ENCODE measurements at places on chromosomes 3 and 15. TPM values are rescaled to one million over a fixed set of nuclear protein-coding genes. Genes with fewer than 3 reads are reported as not detected.

DNA sequence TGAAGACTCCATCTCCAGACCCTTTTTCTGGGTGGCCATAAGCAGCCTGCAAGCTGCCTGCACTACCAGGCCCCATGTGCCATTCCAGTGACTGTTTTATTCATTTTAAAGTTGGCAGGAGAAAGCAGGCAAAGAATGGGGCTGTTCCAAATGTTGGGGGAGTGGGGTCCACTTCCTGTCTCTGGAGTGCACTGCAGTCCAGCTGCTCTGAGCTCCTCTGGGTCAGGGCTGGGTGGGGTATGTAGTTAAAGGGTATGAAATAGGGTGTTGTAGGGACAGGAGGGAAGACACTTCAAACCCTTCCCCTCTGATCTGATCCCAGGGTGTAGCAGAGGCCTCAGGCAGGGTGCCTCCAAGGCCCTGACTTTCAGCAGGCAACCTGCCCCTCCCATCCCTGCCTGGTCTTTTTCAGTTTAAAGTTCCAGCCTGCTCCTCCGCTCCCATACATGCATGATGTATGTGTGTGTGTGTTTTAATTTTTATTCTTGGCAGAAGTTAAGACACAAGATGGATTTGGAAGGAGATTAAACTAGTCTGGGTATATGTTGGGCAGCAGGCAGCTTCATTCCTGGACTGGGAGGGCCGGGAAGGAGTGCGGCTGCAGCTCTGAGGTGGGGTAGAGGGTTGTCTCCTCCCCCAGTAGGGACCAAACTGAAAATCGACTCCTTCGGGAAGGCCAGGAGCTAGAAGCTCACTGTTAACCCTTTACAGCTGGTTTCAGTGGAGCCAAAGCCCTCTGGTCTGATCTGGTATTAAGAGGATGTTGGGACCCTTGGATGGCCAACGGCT lies 17.3 kb downstream of the BOC start:
- no peaks in the 10 kb centered on the region for H3K4me1 ChIP-seq
- no peak overlapping the region for H3K4me3 ChIP-seq
- no peaks in the 10 kb centered on the region for H3K27me3 ChIP-seq
- no peaks in the 10 kb centered on the region for H3K36me3 ChIP-seq
- no peak overlapping the region for H3K27ac ChIP-seq
- DNase-seq = no peak

- DNase-seq = no peak
- H3K36me3 ChIP-seq = no peaks in the 10 kb centered on the region
- no peak overlapping the region for H3K4me3 ChIP-seq
- H3K27me3 ChIP-seq = no peaks in the 10 kb centered on the region
Measured at GRCh38 chr3:140199743-140200142, 264.8 kb downstream of the CLSTN2 start.

- no peak overlapping the region for H3K4me3 ChIP-seq
- no peaks in the 10 kb centered on the region for H3K36me3 ChIP-seq
- no peaks in the 10 kb centered on the region for H3K27me3 ChIP-seq
- H3K27ac ChIP-seq = no peak overlapping the region
- no peaks in the 10 kb centered on the region for H3K4me1 ChIP-seq
Measured at GRCh38 chr3:99620077-99620767, 18.2 kb upstream of the COL8A1 start.

- DNase-seq = no peak
- H3K27me3 ChIP-seq = no peaks in the 10 kb centered on the region
- H3K4me3 ChIP-seq = no peak overlapping the region
- H3K36me3 ChIP-seq = no peaks in the 10 kb centered on the region
Measured at GRCh38 chr3:196694202-196694638, 17.8 kb downstream of the CEP19 start.

GRCh38 chr3:195270079-195270816 lies 711 bp downstream of the XXYLT1 start:
- H3K27me3 ChIP-seq = no peaks in the 10 kb centered on the region
- peaks cover 13% of the 10 kb centered on the region for H3K4me1 ChIP-seq
- no peak for DNase-seq
- no peaks in the 10 kb centered on the region for H3K36me3 ChIP-seq

- no peaks in the 10 kb centered on the region for H3K36me3 ChIP-seq
- H3K4me3 ChIP-seq = no peak overlapping the region
- no peaks in the 10 kb centered on the region for H3K27me3 ChIP-seq
- H3K4me1 ChIP-seq = no peaks in the 10 kb centered on the region
Measured at GRCh38 chr15:81859737-81860516, 185.9 kb downstream of the MEX3B start.

- H3K36me3 ChIP-seq = no peaks in the 10 kb centered on the region
- peaks cover 14% of the 10 kb centered on the region for H3K4me1 ChIP-seq
- no peak overlapping the region for H3K4me3 ChIP-seq
- no peak for DNase-seq
- no peak overlapping the region for H3K27ac ChIP-seq
- H3K27me3 ChIP-seq = no peaks in the 10 kb centered on the region
Measured at GRCh38 chr3:30516238-30516637, 90.2 kb upstream of the TGFBR2 start.

DNA sequence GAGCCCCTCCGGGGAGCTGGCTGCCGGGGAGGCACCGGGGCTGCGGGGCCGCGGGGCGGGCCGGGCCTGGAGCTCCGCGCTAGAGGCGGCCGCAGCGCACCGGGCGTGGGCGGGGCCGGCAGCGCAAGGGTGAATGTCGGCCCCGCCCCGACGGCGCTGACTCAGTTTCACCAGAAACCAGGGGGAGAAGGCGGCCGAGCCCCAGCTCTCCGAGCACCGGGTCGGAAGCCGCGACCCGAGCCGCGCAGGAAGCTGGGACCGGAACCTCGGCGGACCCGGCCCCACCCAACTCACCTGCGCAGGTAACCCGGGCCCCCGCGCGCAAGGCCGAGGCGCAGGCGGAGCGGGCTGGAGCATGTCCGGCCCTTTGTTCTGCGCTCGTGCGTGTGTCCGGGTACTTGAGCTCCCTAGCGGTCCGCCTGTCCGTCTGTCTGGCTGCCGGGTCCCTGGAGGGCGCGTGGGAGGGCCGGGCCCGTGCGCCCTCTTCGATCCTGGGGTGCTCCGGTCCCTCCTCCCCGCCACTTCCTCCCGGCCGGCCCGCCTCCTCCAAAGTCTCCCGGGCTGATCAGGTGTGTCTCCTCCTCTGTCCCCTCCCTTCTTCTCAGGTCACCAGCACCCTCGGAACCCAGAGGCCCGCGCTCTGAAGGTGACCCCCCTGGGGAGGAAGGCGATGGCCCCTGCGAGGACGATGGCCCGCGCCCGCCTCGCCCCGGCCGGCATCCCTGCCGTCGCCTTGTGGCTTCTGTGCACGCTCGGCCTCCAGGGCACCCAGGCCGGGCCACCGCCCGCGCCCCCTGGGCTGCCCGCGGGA lies at the start of gene SPINT1:
Gene SPINT1 (plus strand): TSS at position 164 of the 811 bp plus-strand sequence. CDS start 507 bp downstream, at position 671.
- peaks cover 12% of the 10 kb centered on the region for H3K4me1 ChIP-seq
- peak within 1 kb of the TSS; percentile 65 for H3K4me3 ChIP-seq
- peak within 1 kb of the TSS; percentile 69 for H3K27ac ChIP-seq
- H3K36me3 ChIP-seq = no peaks in the 10 kb centered on the region
- H3K27me3 ChIP-seq = peaks cover 33% of the 10 kb centered on the region

GRCh38 chr15:39131609-39132008 lies 449.3 kb upstream of the THBS1 start:
- no peak for DNase-seq
- no peak overlapping the region for H3K4me3 ChIP-seq
- H3K4me1 ChIP-seq = peaks cover 27% of the 10 kb centered on the region
- H3K27me3 ChIP-seq = no peaks in the 10 kb centered on the region
- H3K36me3 ChIP-seq = no peaks in the 10 kb centered on the region

DNA sequence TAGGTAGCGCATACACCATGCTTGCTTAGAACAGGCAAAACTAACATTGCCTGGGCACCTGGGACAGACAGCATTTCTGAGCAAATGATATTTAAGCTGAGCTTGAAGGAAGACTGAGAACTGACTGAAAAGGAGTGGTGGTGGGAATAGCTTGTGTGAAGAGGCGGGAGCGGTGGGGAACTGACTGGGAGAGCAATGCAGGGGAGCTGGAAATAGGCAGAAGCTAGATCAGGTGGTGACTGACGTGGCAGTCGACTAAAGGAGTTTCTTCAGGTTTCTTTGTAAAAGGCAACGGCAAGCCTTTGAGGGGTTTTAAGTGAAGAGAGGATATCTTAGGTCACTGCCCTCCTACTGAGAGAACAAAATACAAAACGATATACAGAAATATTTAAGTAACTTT lies 61.8 kb downstream of the NEO1 start:
- no peaks in the 10 kb centered on the region for H3K36me3 ChIP-seq
- H3K4me1 ChIP-seq = no peaks in the 10 kb centered on the region
- no peak overlapping the region for H3K4me3 ChIP-seq
- H3K27ac ChIP-seq = no peak overlapping the region
- no peak for DNase-seq
- no peaks in the 10 kb centered on the region for H3K27me3 ChIP-seq

DNA sequence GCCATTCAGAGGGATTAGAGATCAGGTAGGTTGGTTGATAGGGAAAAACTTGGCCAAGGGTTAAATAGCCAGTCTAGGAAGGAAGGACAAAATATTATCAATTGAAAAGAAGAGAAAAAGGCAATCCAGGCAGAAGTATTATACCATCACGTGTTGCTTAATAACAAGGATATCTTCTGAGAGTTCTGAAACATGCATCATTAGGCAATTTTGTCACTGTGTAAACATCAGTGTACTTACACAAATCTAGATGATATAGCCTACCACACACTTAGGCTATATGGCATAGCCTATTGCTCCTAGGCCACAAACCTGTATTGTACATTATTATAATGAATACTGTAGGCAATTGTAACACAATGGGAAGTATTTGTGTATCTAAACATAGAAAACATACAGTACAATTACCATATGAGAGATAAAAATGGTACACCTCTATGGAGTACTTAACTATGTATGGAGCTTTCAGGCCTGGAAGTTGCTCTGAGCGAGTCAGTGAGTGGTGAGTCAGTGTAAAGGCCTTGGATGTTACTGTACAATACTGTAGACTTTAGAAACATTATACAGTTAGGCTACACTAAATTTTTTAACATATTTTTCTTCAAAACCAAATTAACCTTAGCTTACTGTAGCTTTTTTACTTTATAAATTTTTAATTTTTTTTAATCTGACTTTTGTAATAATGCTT lies 2.7 kb downstream of the TEX55 start:
- no peaks in the 10 kb centered on the region for H3K4me1 ChIP-seq
- H3K36me3 ChIP-seq = no peaks in the 10 kb centered on the region
- DNase-seq = no peak
- no peak overlapping the region for H3K27ac ChIP-seq
- H3K27me3 ChIP-seq = no peaks in the 10 kb centered on the region

DNA sequence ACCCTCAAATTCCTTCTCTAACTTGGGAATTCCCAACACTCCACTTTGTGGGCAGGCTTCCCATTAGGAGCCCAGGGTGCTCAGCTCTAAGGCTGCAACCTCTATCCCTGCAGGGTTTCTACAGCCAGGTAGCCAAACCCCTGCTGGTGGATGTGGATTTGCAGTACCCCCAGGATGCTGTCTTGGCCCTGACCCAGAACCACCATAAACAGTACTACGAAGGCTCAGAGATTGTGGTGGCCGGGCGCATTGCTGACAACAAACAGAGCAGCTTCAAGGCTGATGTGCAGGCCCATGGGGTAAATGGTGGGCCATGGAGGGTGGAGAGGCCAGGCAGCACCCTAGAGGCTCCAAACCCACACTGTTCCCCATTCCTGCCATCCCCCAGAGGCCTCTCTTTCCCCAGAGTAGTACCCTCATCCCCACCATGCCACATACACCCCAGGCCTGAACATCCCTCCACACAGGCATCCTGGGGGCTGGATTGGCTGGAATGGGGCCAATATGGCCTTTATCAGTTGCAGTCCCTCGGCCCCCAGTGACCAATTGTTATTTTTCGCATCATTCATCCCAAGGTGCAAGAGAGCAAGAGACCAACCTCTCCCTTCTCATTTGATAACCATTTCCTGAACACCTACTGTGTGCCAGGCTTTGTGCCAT lies 7.7 kb downstream of the ITIH1 start:
- H3K4me3 ChIP-seq = no peak overlapping the region
- DNase-seq = peak; percentile 19
- no peaks in the 10 kb centered on the region for H3K27me3 ChIP-seq
- no peak overlapping the region for H3K27ac ChIP-seq
- no peaks in the 10 kb centered on the region for H3K4me1 ChIP-seq

DNA sequence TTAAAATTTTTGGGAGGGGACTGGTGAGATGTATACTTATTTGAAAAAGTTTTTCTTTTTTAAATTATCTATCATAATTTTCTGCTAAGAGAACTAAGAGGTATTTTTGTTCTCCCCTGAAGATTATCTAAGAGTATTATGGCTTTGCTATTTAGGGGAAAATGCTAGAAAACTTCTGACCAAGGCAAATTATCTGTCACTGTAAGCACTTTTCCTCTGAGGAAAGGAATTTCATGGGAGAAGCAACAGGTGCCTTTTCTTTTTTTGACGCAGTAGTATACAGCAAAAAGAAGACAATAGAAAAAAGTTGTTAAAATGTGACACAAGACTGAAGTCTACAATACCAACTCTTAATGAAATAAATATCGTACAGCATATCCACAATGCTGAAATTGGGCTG lies 201.6 kb upstream of the NANOGP8 start:
- H3K27me3 ChIP-seq = no peaks in the 10 kb centered on the region
- H3K27ac ChIP-seq = no peak overlapping the region
- H3K4me3 ChIP-seq = no peak overlapping the region
- DNase-seq = no peak

DNA sequence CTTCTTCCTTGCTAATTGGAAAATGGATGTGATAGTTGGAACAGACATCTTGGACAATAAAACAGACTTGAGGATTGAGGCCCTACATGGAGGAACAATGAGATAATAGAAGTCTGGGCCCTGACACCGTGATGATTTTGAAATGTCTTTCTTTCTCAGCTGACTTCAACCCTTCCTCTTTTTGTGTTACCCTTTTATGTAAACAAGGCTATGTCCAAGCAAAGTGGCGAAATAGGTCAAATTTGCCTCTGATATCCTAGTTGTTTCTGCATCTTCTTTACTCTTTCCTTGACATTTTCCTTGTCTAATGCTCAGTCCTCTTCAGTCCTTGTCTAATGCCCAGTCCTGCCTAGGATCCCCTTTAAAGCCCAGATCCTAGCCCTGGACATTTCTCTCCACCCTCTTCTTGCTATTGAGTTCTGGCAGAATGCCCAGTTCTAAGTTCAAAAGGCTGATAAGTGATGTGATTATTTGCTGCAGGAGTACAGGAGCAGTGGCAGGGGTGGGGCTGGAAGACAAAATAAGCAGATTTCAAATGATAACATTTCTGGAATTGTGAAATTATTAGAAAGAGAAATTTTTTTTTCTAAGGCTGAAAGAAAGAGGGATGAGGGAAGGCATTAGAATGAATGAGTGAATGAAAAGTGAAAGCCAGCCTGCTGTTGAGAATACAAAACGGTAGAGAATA lies 6.5 kb upstream of the VPS8 start:
- H3K36me3 ChIP-seq = no peaks in the 10 kb centered on the region
- H3K27ac ChIP-seq = peak overlapping the region; percentile 46
- H3K4me1 ChIP-seq = peaks cover 27% of the 10 kb centered on the region
- H3K4me3 ChIP-seq = no peak overlapping the region
- DNase-seq = no peak

DPPA2 gene
- total RNA-seq = not detected

ADGRG7 gene
- not detected for total RNA-seq

GOLGA8T gene
- total RNA-seq = 0.29 TPM

CIAO2A gene
- 51.4 TPM for total RNA-seq

DENND6A gene
- total RNA-seq = 27.0 TPM

RAB7A gene
- 336 TPM for total RNA-seq

SLC2A2 gene
- total RNA-seq = not detected

IL17RD gene
- 2.4 TPM for total RNA-seq

KIF7 gene
- 4.6 TPM for total RNA-seq

CLRN1 gene
- total RNA-seq = not detected

SPPL2A gene
- 172 TPM for total RNA-seq

FAM227B gene
- 2.8 TPM for total RNA-seq

SLC24A5 gene
- 0.50 TPM for total RNA-seq

SLC38A3 gene
- not detected for total RNA-seq

SLC22A13 gene
- 0.68 TPM for total RNA-seq

FANCD2OS gene
- not detected for total RNA-seq

ARGFX gene
- total RNA-seq = not detected

CPNE9 gene
- not detected for total RNA-seq
